ENCODE measurements at places on chromosomes 7 and 10.

DNA sequence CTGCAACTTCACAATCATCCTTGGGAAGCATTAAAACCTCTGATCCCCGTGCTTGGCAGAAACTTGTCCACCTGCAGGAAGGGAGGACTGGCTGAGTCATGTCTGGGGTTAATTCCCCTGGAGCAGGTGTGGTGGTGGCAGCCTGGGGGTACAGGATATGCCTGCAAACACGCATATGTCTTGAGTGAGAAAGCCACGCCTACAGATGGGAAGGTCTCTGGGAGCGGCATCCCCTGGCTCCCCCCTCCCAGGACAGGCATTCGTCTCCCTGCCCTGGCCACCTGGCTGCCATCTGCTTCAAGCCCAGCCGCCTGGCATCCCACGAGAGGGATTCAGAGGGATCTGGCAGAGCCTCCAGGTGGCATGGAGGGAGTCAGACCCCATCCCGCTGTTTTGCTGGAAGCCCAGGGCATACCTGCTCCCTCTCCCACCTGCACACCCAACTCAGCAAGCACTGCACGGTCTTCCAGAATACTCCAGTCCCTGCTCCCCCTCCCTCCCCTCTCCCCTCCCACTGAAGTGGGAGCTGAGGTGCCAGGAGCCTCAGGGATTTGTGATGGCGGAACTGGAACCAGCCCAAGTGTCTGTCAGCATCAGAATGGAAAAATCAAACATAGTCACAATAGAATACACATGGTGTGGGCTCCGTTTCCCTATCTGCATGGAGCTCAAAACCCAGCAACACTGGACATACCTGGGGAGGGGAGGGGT lies 61.0 kb downstream of the CAMK2B start:
- DNase-seq: peak; percentile 13

GRCh38 chr7:19404912-19405329 lies 259.7 kb upstream of the FERD3L start:
- no peak for DNase-seq

- no peak for DNase-seq
Measured at GRCh38 chr10:103506061-103506460, 12.6 kb downstream of the NEURL1 start.

DNA sequence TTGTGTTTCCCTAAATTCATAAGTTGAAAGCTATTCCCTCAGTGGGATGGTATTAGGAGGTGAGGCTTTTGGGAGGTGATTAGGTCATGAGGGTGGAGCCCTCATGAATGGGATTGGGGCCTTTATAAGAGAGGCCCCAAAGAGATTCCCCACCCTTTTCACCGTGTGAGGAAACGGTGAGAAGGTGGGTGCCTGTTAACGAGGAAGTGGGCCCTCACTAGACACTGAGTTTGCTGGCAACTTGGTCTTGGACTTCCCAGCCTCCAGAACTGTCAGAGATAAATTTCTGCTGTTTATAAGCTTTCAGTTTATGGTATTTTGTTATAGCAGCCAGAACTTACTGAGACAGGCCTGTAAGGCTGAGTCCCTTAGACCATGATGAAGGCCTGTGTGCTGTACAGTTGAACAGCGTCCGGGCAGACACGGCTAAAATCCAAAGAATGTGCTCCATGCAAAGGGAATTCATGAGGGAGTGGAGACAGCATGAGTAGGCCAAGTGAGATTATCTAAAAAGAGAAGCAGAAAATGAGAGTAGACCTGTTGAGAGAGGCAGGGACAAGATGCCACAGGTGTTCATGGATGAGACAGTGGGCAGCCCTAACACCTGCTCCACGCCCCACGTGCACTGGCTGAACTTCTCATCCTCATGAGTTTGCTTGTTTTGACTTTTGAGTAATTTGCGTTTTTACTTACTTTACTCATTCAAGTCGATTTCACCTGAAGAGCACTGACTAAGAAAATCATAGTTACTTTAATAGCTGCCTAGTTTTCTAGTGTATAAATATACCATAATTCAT lies 66.9 kb upstream of the SFMBT2 start:
- no peak for DNase-seq

GRCh38 chr10:78760463-78761310 lies 308.1 kb upstream of the ZMIZ1 start:
- no peak for DNase-seq

- no peak for DNase-seq
Measured at GRCh38 chr10:78653555-78653954, 415.2 kb upstream of the ZMIZ1 start.

DNA sequence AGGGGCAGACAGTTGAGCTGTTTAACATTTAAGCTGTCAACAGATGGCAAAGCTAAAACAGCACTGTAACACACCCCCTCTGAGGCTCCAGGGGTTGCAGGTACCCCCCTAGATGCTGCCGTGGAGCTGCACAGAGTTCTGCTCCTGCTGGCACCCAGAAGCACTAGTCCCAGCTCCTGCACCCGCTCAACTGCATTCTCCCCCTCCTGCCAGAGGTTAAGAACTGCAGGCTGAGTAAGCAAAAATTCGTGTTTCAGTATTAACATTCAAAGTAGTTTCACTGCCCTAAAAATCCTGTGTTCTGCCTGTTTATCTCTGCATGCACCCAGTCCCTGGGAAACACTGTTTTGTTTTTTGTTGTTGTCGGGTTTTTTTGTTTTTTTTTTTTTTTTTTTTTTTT lies 790.8 kb upstream of the KCND2 start:
- no peak for DNase-seq

DNA sequence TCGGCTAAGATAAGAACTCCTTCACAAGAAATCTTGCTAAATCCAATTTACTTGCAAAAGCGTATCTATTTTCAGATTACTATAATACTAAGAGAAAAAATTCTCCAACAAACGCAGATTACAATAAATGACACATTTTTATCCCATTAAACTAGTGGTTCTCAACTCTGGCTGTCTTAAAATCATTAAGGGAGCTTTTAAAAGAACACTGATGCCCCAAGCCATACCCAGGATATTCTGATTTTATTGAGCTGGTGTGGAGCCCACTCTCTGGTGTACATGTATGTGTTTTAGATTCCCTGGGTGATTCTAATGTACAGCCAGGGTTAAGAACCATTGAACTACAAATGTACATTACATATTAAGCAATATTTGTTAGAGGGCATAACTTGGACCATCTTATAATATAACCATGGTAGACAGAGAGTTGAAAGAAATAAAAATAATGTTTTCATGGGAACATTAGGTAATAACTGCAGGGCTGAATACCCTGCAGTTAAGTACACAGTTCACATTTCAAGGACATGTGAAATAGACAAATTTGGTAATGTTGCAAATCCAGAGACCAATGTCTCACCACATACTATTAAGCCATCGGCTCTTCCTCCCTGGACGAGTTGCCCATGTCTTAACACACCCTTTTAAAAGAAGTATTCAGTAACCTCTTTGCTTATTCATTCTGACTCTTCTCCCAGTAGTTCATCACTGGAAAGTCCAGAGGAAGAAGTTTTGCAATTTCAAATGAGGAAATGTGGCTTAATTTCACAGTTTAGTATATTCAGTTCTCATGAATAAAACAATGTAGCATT lies 6.2 kb downstream of the GSAP start:
- DNase-seq: no peak

DNA sequence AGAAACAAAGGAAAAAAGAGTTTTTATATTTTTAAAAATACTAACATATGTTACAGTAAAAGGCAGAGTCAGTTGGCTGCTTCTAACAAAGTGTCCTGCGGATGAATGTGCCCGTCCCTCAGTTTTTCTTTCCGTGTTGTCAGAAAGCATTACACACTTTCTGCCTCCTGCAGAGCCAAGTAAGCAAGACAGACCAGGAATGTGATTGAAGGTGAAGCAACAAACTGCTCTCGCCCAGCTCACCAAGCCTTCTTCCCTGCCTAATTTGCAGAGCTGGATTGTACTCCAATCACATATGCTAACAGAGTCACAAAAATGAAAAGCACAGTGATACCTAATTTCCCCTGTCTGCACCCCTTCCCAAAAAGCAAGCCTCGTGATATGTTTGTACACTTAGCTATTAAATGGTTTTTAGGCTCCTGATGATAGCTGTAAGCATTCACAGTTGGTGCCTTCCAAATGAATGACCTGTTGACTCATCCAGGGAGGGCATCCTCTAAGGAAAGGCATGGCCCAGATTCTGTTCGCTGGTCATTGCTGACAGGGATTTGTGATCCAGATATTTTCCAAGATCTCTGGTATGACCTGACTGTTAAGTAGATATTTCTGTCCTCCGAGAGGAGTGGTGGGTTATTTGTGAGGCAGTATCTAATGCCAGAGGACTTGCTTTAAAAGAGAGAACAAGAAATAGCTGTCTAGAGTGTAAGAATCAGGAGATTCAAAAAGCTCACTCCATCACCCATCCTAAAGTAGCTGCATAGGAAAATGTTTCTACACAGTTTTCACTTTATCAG lies 187.3 kb upstream of the PLXDC2 start:
- no peak for DNase-seq

GRCh38 chr10:43360086-43360485 lies 11.3 kb upstream of the FXYD4 start:
- DNase-seq: no peak

DNA sequence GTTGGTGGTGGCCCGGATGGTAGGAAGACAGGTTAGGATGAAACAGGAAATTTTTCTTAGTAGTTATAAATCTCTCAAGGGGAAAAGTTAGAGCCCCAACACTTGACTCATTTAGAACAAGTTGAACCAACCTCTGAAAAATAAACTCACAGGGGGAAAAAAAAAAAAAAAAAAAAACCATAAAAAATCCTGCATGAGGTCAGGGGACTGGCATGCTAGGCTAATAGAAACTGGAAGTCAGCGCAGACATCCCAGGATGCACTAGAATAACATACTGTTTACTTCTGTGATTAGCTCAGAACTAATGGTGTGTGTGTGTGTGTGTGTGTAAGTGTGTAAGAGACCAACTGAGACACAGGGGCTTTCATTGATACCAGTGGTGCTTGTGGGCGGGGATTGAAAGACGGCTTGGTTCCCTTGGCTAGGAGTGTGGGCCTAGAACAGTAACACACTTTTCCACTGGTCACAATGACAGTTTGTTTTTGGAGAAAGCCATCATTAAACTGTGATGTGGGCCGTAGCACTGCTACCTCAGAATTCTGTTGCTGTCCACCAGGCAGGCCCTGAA lies 491.6 kb upstream of the GALNT17 start:
- no peak for DNase-seq

- no peak for DNase-seq
Measured at GRCh38 chr10:43210556-43210955, 56.3 kb downstream of the RASGEF1A start.

GRCh38 chr7:30018451-30018850 lies 8.1 kb downstream of the FKBP14 start:
- no peak for DNase-seq

GRCh38 chr10:31698181-31698830 lies 230.3 kb downstream of the ARHGAP12 start:
- no peak for DNase-seq

GRCh38 chr7:153354071-153354470 lies 594.5 kb downstream of the ACTR3B start:
- DNase-seq: no peak

- no peak for DNase-seq
Measured at GRCh38 chr10:122849900-122850605, 4.4 kb upstream of the CUZD1 start.

- no peak for DNase-seq
Measured at GRCh38 chr7:127847641-127848040, 183.6 kb downstream of the LRRC4 start.

DNA sequence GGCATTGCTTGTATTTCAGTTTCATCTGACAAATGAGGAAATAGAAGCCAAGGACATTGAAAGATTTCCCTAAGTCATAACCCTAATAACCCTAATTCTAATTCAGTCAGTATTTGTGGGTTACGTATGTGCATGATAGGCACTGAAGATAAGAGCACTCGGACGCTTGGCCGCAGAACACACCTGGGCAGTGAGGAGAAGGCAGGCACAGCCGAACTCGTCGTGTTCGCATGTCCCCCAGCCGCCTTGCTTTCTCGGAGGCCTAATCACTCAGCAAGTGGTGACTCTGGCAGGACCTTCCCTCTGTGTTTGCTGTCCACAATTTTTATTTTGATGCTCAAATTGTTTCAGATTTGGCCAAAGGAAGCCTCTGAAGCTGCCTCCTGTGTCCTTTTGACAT lies 23.7 kb downstream of the HKDC1 start:
- no peak for DNase-seq

DNA sequence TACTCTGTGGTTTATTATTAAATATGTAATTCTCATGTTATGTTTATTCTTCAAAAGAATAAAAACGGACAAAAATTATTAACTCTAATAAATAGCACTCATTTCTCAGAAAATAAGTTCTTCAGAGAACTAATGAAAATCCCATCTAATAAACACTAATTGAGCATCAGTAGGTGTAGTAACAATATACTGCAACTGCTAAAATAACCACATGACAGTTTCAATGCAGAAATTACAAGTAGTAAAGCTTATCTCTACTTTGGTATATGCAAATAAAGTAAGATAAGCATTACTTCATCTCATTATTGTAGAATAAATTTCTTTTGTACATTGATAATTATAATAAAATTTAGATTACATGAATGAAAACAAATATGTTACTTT lies 56.4 kb upstream of the DKK1 start:
- DNase-seq: no peak

- DNase-seq: no peak
Measured at GRCh38 chr7:33707427-33707826, 197.9 kb upstream of the BMPER start.

DNA sequence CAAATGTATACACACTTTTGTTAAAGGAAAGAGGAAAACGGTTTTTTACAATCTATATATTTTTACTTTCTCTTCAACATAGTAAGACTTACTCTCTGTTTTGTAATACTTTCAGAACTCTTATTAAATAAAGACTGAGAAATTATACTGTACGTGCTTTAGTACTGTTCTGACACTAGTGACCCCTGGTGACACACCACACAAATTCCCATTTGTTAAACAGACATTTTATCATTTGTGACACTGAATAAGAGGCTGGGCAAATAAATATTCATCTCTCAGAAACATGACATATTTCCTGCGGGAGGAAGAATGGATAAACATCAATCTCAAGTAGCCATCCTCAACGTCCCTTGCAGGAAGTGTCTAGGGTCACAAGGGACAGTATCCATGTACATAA lies 68.9 kb upstream of the ZNF33B start:
- DNase-seq: no peak

- no peak for DNase-seq
Measured at GRCh38 chr10:104615136-104615535, 26.0 kb upstream of the SORCS3 start.

DNA sequence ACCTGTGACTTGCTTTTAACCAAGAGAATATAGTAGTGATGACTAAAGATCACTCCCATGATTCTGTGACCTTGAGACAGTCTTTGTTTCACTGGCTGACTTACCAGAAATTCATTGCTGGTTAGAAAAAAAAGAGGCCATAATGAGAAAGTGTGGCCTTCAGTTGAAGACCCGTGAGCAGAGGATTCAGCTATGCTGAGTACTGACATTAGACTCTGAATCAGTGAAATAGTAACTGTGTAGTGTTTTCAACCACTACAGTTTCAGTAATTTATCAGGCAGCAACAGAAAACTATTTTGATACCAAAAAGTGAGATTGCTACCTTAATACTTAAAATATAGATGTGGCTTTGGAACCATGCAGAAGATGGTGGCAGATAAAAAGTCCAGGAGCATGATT lies 298.0 kb upstream of the KCND2 start:
- no peak for DNase-seq

- no peak for DNase-seq
Measured at GRCh38 chr10:85602306-85602705, 764.3 kb downstream of the GRID1 start.

- DNase-seq: no peak
Measured at GRCh38 chr10:73039635-73040034, 57.0 kb downstream of the P4HA1 start.

- DNase-seq: no peak
Measured at GRCh38 chr7:6143997-6144396, 112.8 kb downstream of the ANKRD61 start.

Data from amygdala (tissue), 56 donors.